ENCODE measurements at places on chromosomes 11 and 22.
A peak's percentile ranks its signal among the peaks of the same experiment; 100 is the strongest.

GRCh38 chr11:6203327-6203726 is 2.0 kb upstream of the C11orf42 start:
- DNase-seq: no peak

DNA sequence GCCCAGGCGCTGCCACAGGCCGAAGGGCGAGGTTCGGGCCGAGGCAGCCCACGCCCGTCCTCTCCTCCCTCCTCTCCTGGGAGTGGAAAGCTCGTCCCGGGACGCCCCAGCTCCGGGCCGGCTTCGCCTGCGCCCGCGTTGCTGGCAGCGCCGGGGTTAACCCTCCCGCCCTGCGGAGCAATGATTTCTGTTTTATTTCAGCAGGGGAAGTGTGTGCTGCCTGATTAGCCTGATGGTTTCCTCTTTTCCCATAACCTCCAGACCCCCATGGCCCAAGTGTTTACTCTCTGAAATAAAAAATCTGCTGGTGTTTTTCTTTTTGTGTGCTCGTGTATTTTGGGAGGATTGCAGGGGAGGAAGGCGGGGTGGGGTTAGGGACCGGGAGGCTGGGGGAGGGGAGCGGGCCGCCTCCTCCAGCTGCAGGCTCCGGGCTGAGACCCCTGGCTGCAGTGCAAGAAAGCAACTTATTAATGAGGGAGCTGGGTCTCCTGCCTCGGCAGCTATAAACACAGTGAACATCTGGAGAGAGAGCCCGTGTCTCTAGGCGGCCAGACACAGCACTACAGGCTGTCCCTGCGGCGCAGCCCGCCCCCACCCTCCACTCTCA is 38.6 kb downstream of the ETS1 start:
- no peak for DNase-seq

DNA sequence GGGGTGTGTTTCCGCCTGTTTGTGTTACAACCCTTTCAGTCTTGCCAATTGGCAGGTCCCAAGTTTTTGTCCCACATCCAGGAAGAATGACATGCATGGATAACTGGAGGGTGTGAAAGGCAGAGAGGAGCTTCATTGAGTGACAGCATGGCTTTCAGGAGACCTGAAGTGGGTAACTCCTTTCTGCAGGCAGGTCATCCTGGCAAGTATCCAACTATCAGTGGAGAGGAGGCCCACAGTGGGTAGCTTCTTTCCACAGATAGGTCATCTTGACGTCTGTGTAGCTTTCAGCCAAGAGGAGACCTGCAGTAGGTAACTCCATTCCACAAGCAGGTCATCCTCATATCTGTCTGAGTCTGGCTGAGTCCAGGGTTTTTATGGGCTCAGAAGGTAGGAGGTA is 1268.8 kb upstream of the CNTN5 start:
- DNase-seq: no peak

GRCh38 chr11:80515097-80515496 is 1074.3 kb upstream of the TENM4 start:
- no peak for DNase-seq

DNA sequence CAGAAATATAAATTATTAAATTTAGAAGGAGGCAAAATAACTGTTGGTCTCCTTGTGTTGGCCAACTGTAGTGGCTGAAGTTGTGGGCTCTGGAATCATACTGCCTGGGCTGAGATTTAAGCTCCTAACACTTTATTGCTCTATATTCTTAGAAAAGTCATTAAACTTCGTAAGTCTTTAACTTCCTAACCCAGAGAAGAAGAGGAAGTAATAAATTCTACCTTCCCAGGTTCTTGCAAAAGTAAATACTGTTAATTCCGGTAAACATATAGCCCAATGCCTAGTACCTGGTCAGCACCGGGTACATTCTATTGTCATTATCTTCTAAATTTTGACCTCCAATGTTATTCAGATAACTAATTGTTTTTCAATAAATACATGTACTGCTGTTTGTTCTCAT is 4.5 kb downstream of the OR51T1 start:
- DNase-seq: no peak

DNA sequence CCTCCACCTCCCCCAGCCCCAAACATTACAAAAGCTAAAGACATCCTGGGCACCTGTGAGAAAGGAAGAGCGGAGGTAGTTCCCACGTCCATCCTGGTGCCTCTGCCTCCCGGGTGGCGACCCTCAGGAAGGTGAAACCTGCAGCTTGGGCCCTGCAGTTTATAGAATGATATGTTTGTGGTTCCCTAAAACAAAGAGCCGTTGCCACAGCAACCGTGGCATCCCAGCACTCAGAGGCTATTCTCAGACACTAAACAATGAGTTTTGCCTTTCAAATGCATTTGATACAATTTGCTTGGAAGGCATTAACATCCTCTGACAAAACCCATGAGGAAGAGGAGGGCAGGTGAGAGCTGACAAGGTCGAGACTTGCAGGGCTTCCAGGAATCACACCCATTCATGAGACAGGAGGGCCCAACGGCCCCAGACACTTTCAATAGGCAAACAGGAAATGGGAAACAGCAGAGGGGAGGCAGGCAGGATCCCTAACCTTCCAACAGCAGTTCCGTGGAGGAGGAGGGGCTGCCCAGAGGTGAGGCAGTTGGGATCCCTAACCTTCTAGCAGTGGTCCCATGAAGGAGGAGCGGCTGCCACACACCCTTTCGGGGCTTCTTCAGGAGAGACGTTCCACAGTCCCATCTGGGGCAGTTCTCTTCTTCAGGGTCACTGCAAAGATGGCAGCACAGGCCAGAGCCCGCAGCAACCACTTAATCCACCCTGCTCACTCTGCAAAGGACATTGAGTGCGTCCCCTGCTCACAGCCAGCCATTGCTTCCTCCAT is 379.2 kb downstream of the SHANK2 start:
- no peak for DNase-seq

- no peak for DNase-seq
Observed at GRCh38 chr11:45930031-45930794, 7.8 kb downstream of the LARGE2 start.

GRCh38 chr11:93560199-93560932 is 17.2 kb upstream of the SMCO4 start:
- DNase-seq: no peak

- peak; percentile 62 for DNase-seq
Observed at GRCh38 chr11:85827748-85828639, 17.1 kb upstream of the SYTL2 start.

DNA sequence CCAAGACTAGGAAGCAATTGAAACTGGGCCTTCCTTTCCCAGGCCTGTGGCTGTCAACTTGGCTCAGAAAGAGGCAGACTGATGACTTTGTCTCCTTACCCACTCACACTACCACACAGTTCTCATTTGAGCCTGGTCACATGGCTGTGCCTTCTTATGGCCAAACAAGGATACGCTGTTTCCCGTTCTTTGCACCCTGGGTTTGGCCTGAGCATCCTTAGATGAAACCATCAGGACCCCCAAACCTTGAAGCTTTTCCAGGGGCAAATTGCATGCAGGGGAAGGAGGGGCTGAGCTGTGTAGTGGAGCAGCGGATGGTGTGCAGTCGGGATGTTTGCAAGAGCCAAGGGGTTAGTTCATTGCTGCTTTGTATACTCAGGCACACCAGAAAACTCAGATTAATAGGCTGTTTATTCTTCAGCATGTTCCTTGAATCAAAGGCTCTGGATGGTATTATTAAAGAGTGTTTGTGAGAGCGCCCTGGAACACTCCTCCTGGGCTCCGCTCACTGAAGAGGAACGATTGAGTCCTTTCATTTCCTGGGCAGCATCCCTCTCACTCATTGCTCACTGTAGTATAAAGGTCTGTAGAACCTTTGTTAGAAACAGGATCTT is 69.8 kb downstream of the ARFGAP2 start:
- no peak for DNase-seq

GRCh38 chr11:120384476-120384875 is 48.3 kb downstream of the ARHGEF12 start:
- DNase-seq: no peak
